HS-27A (cell line): ENCODE measurements at places on chromosomes 1 and 21.

- DNase-seq, result no peak
Observed at GRCh38 chr1:15622712-15623373, 5.6 kb downstream of the DDI2 start.

GRCh38 chr1:182641561-182641960 lies 37.4 kb upstream of the RGS16 start:
- DNase-seq, result no peak

- peak; percentile 69 for DNase-seq
Observed at GRCh38 chr21:35563885-35564451, 496.4 kb downstream of the SETD4 start.

GRCh38 chr1:39992234-39992633 lies 37.3 kb downstream of the MFSD2A start:
- no peak for DNase-seq

GRCh38 chr1:68028566-68028965 lies 21.9 kb downstream of the DIRAS3 start:
- no peak for DNase-seq

DNA sequence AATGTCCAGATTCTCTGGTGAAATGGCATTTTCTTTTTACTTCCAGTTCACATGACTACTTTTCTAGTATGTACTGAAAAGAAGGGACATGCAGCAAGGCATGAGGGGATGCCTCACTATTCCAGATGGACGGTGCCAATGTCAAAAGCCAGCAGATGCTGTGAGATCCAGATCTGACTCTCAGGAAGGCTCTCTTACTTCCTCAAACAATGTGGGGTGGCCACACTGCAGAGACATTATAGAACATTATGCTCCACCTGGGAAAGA lies 17.7 kb downstream of the CRYZ start:
- no peak for DNase-seq

- DNase-seq, result no peak
Observed at GRCh38 chr1:22370190-22370498, 81.5 kb upstream of the ZBTB40 start.

DNA sequence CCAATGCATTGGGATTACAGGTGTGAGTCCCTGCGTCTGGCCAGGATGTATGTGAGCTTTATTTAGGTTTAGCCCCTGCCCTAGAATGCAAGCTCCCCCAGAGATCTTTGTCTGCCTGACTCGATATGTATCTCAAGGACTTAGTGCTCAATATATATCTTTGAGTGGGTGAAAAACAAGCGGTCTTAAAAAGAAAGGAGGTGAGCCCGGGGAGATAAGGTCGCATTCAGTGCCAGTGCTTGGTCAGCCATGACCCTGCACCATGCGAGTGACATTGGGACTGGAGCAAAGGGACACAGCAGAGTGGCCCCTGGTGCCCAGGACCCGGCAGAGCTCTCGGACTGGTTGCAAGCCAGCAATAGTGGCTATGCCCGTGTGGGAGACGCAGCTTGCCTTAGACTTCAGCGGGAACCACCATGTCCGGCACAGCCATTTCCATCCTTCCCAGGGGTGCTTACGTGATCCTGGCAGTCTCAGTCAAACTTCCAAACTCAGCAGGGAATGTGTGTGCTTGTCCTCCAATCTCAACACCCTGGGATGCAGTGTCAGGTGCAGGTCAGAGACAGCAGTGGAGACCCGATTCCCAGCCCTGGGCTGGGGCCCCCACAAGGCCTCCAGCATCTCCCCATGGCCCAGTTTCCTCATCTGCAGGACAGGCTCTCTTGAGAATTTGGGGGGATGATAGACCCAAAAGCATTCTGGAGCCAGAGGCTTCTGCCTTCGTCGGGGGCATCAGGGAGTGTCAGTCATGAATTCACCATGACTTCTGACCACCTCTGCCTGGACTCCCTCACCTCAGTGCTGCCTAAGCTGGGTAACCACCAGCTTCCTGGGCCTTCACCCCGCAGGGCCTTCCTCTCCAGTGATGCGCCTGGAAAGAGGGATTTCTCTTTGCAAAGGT lies 1.8 kb downstream of the MX2 start:
- DNase-seq, result no peak

GRCh38 chr1:210750468-210750867 lies 383.5 kb downstream of the KCNH1 start:
- DNase-seq, result no peak

DNA sequence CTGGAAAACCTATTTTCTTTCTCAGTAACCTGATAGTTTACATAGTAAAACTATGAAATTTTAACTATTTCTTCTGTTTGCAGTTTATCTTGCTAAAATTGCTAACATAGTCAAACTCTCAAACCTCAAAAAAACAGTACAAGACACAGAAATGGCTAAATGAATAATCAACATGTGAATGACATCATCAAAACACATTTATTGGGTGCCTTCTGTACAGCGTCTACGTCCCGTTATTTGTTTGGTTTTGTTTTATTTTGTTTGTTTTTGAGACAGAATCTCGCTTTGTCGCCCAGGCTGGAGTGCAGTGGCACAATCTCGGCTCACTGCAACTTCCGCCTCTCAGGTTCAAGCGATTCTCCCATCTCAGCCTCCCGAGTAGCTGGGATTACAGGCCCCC lies 11.2 kb downstream of the RBM34 start:
- no peak for DNase-seq

GRCh38 chr21:45578176-45578801 lies 36.0 kb upstream of the SLC19A1 start:
- no peak for DNase-seq

DNA sequence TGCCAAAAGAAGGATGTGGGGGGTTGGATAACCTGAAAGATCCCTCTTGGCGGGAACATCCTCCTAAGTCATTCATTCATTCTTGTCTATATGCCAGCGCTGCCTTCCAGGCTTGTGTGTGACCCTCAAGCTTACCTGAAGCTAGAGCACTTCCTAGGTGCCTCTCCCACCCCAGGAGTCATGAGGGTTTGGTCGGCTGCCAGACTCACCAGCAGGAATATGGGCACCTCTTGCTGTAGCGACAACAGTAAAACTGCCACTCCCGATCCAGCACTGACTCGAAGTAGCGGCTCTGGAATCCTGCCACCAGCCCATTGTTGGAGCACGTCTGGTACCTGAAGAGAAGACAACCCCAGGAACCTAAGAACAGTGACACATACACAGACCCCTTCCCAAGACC lies 15.0 kb downstream of the DPT start:
- DNase-seq, result no peak

DNA sequence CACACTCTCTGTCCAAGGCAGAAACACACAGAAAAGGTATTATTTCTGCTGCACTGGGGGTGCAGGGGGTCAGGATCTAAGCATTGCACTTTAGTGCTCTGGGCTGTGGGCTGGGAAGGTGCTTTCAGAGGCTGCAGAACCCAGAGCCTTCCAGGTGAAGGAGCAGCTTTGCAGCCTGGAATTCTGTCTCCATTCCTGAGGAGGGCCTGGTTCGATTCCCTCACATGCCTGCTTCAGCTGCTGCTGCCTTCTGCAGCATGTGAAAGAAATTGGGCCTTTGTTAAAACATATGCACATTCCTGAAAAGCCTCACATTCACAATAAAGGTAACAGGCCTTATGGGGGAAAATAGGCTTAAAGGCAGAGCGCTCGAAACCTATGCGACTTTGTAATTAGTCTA lies 35.9 kb downstream of the VTCN1 start:
- no peak for DNase-seq

- DNase-seq, result no peak
Observed at GRCh38 chr1:118204648-118205047, 19.6 kb upstream of the SPAG17 start.

DNA sequence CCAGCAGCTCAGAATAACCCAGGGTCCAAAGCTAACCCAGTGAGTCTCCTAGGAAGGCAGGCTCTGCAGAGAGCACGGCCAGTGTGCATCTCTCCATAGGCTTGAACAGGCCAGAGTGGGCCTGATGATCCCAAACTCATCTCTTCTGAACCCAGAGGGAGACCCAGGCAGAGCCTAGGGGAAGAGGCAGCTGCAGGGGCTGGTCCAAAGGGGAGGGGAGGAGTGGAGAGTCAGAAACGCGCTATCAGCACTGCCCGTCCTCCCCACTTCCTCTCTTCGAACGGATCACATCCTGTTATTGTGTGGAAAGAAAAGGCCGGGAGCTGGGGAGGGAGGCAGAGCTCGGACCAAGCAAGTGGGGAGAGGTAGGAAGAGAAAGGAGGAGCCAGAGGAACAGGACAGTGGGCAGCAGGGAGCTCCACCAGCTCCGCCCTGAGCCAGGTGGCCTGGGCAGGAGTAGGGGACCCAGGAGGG lies 20.2 kb downstream of the TAL1 start:
- no peak for DNase-seq

- DNase-seq, result no peak
Observed at GRCh38 chr1:52534928-52535764, 17.7 kb downstream of the TUT4 start.

DNA sequence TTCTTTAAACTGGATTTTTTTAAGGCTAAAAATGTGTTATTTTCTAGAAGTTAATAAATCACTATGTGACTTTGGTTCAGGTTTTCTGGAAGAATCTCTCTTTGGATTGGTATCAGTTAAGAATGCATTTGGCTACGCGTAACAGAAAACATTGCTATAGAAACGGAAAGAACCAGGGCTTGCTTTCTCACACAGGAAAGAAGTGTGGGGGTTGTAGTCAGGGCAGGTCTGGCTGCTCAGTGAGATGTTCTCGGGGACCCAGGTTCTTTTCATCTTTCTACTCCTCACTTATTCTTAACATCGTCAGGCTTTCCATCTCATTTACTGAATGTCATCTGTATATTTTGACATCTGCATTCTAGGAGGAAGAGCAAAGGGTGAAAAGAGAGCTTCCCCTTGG lies 191.4 kb downstream of the ZBTB18 start:
- no peak for DNase-seq

DNA sequence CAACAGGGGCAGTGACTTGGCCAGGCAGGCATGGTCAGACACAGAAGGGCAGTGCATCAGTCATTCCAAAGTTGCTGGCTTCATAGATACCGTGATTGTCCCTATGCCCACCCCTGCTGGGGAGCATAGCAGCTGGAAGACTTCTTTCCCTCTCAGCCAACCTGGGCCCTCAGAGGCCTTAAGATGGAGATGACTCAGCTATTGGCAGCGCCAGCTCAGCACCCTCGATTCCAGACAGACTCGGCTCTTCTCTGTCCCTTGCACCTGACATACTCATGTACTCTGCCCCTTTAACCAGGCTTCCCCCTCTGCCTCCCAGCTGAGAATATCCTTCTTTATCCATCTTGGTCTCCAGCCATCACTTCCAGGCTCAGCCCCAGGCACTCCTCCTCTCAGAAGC lies 16.8 kb downstream of the SLAMF8 start:
- DNase-seq, result no peak
